Mononuclear cell (primary cell): ENCODE measurements at places on chromosomes 3 and 15. TPM values are rescaled to one million over a fixed set of nuclear protein-coding genes. Genes with fewer than 3 reads are reported as not detected.

Gene ACKR2
- 0.10 TPM for total RNA-seq

Gene HHATL
- not detected for total RNA-seq

Gene ZNF860
- 0.52 TPM for total RNA-seq

Gene ANKUB1
- total RNA-seq: not detected

Gene TPRG1
- total RNA-seq: 2.4 TPM

Gene LMLN
- total RNA-seq: 3.4 TPM

Gene SOX14
- total RNA-seq: not detected

Gene CAV3
- not detected for total RNA-seq

Gene SAMMSON
- total RNA-seq: not detected

Gene PP2D1
- not detected for total RNA-seq

Gene DNAH1
- 20.9 TPM for total RNA-seq

Gene CCRL2
- 91.9 TPM for total RNA-seq

Gene PSMD2
- 119 TPM for total RNA-seq

Gene ATP13A5
- not detected for total RNA-seq

Gene IL20RB
- total RNA-seq: 0.94 TPM

Gene PEX5L
- total RNA-seq: not detected

Gene CPLX3
- total RNA-seq: not detected

Gene TRPM1
- total RNA-seq: not detected

Gene GPR15
- total RNA-seq: 40.1 TPM

Gene TTLL13
- total RNA-seq: 0.31 TPM

Gene KLF15
- total RNA-seq: not detected

Gene SNTN
- not detected for total RNA-seq

Gene SHQ1
- total RNA-seq: 16.4 TPM

Gene GOLGA6L7
- not detected for total RNA-seq

Gene GPX1
- total RNA-seq: 149 TPM

Gene PIGZ
- 1.0 TPM for total RNA-seq

Gene THRB
- total RNA-seq: 0.94 TPM

Gene CHAC1
- 0.52 TPM for total RNA-seq

Gene FYCO1
- total RNA-seq: 12.1 TPM
